EL (cell line): ENCODE measurements at places on chromosomes 12 and 14.

DNA sequence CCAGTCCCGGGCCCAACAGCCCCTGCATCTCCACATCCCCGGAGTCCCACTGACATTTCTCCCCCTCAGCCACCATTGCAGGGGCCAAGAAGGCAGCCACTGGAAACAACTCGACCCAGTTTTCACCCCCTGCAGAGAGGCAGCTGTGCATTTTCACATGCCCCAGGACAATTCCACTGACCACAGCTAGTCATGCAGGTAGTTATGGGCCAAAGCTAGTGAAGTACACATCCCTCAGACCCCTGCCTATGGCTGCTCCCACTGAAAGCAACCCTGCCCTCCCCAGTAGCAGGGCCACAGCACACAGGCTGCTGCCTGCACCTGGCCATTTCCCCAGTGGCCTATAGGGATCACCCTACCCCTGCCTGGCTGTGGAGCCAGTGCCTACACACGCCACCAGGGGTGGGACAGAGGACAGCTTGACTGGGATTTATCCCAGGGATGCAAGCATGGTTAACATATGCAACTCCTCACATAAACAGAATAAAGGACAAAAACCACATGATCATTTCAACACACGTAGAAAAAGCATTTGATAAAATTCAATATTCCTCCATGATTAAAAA is 154.0 kb downstream of the NDUFA12 start:
- DNase-seq, result no peak

DNA sequence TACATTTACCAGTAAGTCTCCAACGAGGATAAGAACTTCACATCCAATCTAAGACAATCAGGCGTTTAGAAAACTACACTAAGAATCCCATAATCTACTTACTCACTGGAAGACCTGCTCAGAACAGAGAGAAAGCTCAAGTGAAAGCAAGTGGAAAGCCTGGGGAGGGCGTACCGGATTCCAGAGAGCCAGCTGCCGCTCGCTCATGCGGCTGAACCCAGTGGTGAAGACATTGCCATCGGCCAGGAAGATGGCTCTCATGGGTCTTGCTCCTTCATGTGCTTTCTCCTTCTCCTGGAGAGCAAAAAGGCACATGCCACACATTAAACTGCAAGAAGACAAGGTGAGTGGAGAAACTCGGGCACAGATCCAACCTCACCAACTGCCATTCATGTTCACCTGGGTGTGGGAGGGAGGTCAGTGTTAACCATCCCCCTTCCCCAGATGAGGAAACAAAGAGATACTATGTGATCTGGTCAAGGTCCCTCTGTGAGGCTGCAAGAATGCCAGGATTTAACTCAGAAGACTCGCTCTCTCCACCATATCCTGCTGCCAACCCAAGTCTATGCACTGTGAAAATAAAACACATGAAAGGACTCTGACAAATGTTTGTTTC is 23.5 kb upstream of the SELPLG start:
- no peak for DNase-seq

- DNase-seq, result no peak
Observed at GRCh38 chr14:29857551-29857950, 70.1 kb downstream of the PRKD1 start.

DNA sequence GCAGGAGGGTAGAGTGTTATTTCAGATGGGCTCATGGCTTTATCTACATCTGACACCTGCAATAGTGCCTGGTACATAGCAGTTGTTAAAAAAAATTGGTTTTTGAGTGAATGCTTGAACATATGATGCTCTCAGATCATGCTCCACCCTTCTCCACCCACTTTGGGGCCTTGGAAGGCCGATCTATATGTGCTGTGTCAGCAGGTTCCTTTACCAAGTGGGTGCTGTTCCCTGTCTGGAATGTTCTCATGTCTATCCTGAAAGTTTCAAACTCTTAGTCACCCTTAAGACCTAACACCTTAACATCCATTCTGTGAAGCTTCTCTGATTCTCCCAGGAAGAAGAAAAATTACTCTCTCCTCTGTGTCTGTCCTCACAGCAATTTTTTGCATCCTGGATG is 556.3 kb upstream of the TBX3 start:
- DNase-seq, result no peak

- DNase-seq, result no peak
Observed at GRCh38 chr12:11862798-11863197, 207.9 kb upstream of the BCL2L14 start.

- peak; percentile 83 for DNase-seq
Observed at GRCh38 chr12:124568431-124569374, 1.3 kb upstream of the NCOR2 start.

DNA sequence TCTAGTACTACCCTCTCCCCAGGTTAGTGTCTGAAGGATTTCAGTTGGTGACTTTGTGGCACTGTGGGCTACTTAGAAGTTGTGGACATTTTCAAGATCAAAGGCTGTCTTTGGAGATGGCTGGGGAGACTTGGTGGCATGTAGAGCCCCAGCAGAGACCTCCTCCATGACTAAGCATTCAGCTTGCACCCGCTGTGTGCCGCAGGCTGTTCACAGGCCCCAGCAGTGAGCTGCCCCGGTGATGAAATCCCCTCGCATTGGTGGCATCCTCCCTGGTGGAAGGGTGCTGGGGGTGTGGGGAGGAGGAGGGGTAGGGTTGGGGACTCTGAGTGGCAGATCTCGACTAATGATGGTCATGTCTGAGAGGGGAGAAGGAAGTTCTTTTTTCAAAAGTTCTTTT is 173.9 kb downstream of the TSPAN9 start:
- no peak for DNase-seq

DNA sequence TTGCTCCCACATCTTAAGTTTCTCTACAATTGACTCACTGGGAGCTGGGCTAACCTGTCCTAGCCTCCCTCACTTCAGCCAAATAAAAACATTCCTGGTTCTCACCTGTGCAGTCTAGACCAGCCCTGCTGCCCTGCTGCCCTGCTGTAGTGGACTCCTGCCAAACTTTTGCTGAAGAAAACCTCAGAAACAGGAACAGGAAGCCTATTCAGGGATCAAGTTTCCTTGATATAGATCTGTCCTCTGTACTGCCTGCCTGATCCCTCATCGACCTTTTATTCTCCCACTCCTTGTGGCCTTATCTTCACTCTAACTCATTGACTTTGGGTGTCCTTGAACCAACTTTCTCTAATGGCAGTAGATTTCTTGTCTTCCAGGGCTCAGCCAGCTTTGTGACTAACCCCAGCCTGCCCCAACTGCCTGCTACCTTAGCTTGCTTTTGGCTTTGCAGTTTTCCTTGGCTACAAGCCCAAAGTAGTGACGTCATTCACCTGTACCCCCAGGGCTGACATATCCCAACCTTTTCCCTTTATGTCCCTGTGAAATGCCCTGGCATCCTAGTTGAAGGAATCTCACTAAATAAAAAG is 234.8 kb downstream of the DUSP6 start:
- DNase-seq, result peak; percentile 3

GRCh38 chr12:33296529-33296928 is 143.1 kb downstream of the SYT10 start:
- no peak for DNase-seq

- no peak for DNase-seq
Observed at GRCh38 chr14:32366986-32367385, 37.9 kb downstream of the AKAP6 start.

DNA sequence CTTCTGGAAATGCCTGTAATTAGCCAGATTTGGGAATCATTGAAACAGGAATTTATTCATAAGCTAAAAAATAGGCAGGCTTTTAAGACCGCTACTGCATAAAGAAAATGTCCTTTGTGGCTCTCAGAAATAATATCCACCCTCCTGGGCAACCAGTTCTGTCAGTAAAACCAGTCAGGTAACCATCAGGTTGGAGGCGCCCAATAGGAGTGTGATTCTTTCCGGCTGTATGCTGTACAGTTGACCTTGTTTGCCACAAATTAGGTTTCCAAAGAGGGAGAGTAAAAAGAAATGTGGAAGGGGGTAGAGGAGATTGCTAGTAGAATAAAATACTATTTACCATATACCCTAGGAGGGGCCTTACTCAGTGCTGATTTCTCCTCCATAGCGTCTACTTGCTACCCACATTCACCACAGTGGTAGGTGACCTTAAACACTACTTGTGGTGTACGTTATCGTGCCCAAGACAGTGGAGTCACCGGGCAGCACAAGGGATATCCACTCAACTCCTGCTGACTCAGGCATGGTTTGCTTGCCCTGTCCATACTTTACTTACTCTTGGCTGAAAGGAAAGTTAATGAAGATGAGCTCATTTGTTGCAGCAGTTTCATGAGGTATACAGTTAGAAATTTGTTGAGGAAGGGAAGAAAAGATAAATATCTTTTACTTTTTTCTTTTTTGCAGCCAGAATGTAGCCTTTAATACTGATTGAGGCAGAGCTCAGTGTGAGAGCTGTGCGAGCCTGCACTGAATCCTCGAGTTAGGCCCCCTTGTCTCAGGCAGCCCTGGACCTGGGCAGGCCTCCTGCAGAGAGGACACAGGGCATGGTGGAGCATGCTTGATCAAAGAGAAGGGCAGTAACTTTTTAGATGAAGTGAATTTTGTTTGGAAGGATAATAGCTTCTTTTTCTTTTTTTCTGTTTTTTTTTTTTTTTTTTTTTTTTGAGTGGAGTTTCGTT is 76.7 kb downstream of the DIP2B start:
- DNase-seq, result peak; percentile 81

- no peak for DNase-seq
Observed at GRCh38 chr14:75566321-75566720, 12.1 kb upstream of the FLVCR2 start.

- no peak for DNase-seq
Observed at GRCh38 chr14:47917344-47917954, 242.0 kb upstream of the MDGA2 start.

DNA sequence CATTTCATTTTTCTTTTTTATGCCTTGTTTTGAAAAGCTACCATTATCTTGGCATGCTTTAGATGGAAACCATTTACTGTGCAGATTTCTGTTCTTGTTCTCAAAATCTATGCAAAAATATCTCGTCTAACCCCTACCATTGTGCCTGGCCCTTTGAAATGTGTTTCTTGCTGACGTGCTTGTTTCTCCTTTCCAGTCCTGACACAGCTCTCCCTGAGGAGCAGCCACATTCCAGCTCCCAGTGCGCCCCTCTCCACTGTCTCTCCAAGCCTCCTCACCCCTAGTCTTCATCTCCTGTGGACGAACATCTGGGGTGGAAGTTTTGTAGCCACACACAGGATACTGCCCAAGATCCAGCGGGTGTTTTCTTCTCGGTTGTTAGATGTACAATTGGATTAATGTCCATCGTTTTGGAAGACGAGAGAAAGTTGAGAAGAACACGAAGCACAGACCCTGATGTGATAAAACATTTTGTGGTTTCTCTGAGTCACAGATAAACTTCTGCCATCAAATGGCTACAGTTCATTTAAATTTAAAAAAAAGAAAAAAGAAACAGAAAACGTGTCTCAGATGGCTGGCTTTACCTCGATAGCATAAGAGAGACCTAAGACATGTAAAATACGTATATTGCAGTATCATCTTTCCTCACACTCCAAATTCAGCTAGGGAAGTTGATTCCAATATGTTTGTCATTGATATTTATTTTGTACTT is 21.9 kb upstream of the FGD4 start:
- DNase-seq, result no peak

- DNase-seq, result no peak
Observed at GRCh38 chr14:100677152-100677551, 49.5 kb upstream of the DLK1 start.

- DNase-seq, result no peak
Observed at GRCh38 chr14:58944968-58945356, 243.5 kb upstream of the DAAM1 start.

DNA sequence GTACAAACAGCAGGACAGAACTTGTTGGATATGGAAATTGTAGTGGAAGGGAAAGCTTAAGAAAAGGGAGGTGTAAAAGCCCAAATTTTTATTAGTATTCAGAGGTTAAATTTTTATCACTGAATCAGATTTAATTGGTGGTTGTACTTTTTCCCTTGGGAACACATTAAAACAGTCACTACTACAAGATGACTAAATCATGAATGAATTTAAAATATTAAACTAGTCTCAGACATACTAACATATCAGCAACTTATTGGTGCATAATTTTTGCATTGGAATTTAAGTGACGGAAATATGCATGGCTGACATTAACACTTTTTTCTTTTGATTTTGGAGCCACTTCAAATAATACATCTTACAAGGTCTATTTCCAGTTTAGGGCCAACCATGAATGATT is 27.6 kb downstream of the SAMD4A start:
- DNase-seq, result peak; percentile 50

DNA sequence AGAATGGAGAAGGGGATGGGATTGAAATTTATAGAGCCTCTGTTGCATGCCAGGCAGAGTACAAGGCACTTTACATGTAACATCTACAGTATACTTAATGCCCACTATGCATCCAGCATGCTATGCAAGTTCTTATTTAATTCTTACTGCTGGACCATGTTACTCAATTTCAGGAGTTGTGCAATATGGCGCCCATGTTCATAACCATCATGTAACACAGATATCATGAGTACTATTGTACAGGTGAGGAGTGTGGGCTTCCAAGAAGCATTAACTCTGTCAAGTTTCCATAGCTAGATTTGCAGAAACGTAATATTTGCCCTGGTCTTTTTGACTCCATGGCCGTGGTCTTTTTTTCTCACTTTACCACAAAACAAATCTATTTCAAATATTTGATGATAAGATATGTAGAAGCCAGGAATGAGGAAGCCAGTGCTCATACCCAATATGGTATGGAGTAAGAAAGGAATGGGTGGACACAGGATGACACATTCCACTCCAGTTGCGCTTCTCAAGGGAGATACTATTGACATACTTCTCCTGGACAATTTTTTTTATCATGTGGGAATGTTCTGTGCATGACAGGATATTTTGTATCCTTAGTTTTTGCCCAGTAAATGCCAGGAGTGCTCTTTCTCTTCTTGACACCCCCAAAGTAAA is 191.8 kb downstream of the C12orf75 start:
- DNase-seq, result peak; percentile 91

GRCh38 chr12:108333898-108334699 is 5.0 kb downstream of the CMKLR1 start:
- peak; percentile 47 for DNase-seq

GRCh38 chr12:92554158-92555073 is 148.4 kb upstream of the PLEKHG7 start:
- no peak for DNase-seq

- DNase-seq, result no peak
Observed at GRCh38 chr12:510071-510825, 50.5 kb downstream of the B4GALNT3 start.

DNA sequence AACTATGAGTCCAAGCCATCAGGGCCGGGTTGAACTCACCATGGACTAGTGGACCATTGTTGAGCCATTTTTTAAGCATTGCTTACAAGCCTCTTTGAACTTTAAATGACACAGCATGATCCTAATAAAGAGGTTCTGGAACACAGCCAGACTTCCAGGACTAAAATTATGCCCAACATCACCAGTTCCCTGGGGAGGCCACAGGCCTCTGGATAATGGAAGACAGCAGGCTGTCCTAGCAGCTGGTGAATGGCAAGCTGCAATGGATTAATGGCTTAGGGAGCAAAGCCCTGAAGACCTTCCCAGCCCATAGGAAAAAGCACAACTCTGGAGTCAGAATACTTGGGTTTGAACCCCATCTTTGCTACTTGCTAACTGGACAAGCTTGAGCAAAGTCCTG is 71.3 kb downstream of the FLRT2 start:
- DNase-seq, result no peak

- DNase-seq, result peak; percentile 52
Observed at GRCh38 chr14:104743461-104744380, 9.2 kb upstream of the SIVA1 start.
